ENCODE measurements at places on chromosomes 4 and X. TPM values are rescaled to one million over a fixed set of nuclear protein-coding genes. Genes with fewer than 3 reads are reported as not detected.

DNA sequence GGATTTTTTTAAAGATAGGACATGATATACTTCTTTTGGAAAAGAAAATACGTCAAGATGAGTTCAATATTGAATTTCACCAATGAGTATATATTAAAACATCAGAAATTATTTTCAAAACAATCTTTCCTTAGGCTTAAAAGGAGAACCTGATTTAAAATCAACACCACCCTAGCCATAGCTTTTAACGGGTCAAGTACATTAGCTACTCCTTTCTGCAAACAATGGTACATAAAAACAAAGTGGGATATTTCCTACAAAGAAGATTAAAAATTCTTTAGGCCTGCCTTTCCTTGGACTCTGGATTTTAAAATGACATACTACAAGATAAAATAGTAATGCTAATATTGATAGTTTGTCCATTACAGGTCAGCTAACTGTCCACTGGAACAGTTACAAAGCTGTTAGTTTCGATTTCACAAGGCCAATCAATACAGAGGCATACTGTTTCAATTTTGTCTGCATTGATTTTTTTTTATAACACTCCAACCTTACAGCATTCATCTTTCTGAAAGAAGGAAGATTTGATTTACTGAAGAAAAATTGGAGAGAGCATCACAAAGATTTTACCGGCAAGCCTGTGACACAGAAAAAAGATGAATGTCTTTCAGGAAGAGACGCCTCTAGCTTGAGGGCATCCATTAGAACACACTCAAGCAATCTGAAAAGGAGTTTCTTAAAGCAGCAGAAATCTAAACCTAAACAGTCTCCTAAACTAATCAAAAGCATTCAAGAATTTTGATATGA, 97.2 kb downstream of the MAB21L2 start:
- no peak for DNase-seq

- no peak for DNase-seq
These were observed 272.5 kb downstream of the ARHGAP10 start for GRCh38 chr4:148004228-148004857.

The PLAC8 gene
- polyA plus RNA-seq = 0.33 TPM

The GRIA3 gene
- 0.06 TPM for polyA plus RNA-seq

- peak; percentile 44 for DNase-seq
These were observed 17.2 kb upstream of the RTL9 start for GRCh38 chrX:110341189-110342035.

DNA sequence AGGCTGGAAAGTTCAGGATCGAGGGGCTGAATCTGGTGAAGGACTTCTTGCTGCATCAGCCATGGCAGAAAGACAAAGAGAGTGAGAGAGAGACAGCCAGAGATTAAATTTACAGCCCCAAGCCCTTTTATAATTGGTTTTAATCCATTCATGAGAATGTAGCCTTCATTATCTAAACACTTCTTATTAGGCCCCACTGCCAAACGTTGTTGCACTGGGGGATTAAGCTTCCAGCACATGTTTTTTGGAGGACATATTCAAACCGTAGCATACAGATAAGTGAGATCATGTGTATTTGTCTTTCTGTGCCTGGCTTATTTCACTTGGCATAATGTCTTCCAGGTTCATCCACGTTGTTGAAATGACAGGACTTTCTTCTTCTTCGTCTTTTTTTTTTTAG, 524.7 kb downstream of the SPRY1 start:
- no peak for DNase-seq

DNA sequence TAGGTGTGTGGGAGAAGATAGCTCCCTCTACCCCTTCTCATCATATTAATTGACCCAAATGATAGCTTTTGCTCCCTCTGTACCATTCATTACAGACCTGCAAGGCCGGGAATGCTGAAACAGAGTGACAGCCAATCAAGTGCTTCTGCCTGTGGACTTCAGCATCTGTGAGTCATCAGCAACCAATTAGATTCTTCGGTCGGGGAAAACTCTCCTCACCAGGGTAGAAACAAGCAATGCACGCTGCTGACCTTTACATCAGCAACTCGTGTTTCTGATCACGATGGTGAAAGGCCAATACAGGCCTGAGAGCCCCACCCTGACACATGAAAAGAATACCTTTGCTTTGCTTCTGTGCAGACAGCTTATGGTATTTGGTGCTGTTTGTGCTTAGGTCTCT, 347.2 kb upstream of the DDX53 start:
- peak; percentile 8 for DNase-seq

The ASB9 gene
- polyA plus RNA-seq = 0.22 TPM

GRCh38 chr4:22336822-22337221, 179.0 kb downstream of the ADGRA3 start:
- DNase-seq = no peak

GRCh38 chr4:153798901-153799693, 10.2 kb upstream of the SFRP2 start:
- DNase-seq = no peak

The AFF2 gene
- polyA plus RNA-seq = 0.04 TPM

The YIPF7 gene
- not detected for polyA plus RNA-seq

The GLUD2 gene
- polyA plus RNA-seq = 1.4 TPM

The HMGN5 gene
- 3.7 TPM for polyA plus RNA-seq

DNA sequence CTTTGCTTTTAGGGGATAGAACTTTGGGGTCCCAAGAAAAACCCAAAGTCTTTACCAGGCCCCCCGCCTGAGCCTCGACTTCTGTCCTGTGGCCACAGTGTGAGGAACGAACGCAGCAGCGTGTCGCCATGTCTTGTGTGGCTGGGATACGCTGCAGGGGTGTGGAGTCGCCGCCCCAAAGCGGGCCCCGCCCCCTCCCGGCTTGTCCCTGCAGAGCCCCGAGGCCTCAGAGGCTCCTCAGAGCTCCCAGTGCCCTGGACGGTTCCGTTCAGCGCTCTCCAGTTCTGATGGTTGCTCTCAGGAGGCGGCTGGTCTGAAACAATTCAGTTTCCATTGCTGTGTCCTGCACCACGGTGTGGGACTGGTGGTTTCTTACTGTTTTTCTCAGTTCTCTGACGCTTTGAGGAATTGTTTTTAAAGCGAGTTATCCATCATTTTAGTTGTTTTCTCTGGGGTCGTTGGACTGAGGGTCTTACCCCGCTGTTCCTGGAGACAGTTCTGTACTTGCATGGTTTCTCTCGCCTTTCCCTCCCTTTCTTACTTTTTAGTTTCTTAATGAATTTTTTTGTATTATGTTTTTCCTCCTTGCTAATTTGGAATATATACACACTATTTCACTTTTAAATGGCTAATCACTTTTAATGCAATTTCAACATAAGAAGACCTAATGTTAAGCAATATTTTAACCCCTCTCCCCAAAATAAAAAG, 1.6 kb upstream of the IDUA start:
- DNase-seq = no peak

The DGKK gene
- not detected for polyA plus RNA-seq

GRCh38 chrX:97021680-97022079, 138.0 kb downstream of the RPA4 start:
- no peak for DNase-seq

The CABS1 gene
- not detected for polyA plus RNA-seq

DNA sequence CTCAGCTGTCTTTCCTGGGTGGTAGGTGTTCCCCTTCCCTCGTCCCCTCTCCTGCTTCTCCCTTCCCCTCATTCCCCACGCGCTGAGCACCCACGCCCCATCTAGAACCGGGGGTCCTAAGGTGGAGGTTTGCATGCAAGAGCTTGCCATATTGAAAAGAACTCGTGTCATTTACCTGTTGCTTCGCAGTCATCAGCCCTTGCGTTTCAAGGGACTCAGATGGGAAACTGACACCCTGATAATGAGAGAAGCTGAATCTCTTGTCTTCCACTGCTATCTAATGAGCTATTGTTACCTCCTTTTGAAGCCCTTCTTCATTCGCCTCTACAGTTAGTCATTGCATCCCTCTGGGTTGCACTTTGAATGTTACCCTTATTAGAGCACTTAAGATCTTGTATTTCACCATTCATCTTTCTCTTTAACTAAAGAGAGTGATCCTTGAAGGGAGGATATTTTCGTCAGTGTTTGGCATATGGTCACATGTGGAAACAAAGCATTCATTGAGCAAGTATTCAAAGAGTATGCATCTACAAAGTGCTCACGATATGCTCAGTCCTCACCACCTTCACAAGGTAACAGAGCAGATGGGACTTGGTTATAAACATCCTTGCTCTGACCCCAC, 25.7 kb downstream of the ARL9 start:
- DNase-seq = no peak

The CD38 gene
- not detected for polyA plus RNA-seq

The TRIM2 gene
- polyA plus RNA-seq = 30.4 TPM

GRCh38 chrX:35046660-35047296, 104.2 kb downstream of the FAM47B start:
- no peak for DNase-seq

The RBM10 gene
- 23.1 TPM for polyA plus RNA-seq

GRCh38 chr4:99209671-99210070, 9.4 kb downstream of the ADH6 start:
- DNase-seq = peak; percentile 45

DNA sequence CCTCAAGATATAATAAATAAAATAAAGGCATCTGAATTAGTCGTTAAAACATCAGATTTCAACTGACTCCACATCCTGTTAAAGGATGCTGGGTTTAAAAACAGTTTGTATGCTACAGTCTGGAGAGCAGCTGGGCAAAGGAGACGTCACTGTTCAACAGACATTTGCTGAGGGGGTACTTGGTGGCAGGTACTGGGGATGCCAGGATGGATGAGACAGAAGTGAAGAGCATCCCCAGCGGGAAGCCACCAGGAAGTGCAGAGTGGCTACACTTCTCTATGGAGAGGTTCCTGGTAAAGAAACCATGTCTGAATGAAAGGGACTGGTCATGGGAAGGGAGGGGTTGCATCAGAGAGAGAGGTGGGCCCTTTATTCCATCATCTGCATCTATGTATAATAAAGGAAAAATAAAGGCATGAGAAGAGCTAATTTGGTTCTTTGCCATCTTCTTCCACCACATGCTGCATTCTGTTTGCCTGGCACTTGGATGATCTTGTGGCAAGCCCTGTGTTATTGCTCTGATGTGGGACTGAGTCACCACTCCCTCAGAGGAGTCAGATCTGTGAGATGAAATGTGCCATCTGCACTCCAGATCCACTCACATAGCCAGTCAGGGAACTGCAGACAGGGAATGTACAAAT, 145.0 kb downstream of the SOWAHB start:
- DNase-seq = peak; percentile 99

DNA sequence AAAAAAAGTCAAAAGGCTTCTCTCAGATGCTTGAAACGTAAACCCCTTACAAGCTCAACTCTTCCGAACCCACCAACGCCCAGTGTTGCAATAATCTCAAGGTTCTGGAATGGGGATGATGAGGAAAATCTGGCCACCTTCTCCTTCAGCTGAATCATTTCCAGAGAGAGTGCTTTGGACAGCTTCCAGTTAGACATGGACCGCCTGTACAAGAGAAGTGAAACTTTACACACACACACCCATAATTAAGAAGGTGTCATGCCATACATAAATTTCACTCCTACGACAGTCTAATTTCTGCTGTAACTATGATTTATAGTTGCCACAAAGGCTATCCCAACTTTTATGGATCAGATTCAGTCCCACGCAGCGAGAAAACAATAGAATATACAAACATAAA, 72.3 kb downstream of the PRKG2 start:
- no peak for DNase-seq
